8988T (cell line): ENCODE measurements at places on chromosomes 2 and 18.

- DNase-seq = no peak
Observed at GRCh38 chr2:210198326-210198725, 26.9 kb downstream of the ACADL start.

DNA sequence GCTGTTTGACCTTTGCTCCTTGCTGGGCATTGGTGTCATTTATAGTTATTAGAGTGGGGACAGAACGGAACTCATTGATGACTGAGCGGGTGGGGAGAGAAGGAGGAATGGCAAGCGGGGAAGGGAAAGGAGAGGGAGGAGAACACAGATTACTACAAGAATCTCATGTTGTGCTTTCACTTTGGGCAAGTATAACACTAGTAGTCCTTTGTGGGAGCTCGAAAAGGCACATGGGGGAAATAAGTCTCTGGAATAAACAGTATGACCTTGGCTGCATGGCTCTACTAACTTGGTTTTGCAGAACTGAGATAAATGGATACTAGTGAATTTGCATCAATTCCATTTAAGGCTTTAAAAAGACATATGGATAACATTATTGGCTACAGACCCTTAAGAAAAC lies 161.7 kb upstream of the NABP1 start:
- DNase-seq = no peak

DNA sequence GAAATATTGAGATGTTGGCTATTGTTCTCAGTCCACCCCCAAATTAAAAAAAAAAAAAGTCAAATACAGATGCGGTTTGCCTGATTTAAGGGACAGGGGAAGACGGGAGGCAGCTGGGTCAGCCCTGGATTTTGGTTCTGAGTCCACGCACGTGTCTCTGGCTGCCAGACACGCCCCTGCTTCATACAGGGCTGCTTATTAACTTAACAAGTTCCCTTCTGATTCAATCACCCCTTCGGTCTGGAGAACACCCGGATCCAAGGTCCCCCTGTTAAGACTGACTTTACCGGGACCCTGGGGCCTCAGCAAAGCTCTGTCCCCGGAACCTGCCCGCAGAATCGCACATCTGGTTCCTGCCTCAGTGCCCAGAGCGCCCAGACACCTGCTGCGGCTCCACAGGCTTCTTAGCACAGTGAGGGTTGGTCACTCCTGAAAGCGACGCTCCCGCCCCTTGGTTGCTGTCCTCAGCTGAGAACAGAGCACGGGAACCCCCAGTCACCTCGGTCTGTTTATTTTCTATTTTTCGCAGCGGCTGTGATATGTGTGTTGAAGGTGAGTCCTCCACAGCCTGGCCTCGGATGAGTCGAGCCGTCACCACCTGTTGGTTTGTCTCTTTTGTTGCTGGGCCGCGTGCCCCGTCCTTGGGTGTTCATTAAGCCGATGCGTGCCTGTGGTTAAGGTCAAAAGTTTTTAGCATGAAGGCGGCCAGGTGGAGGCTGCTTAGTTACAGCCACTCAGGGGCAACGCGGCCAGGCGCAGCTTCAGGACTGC lies 57.2 kb downstream of the RTP5 start:
- no peak for DNase-seq

DNA sequence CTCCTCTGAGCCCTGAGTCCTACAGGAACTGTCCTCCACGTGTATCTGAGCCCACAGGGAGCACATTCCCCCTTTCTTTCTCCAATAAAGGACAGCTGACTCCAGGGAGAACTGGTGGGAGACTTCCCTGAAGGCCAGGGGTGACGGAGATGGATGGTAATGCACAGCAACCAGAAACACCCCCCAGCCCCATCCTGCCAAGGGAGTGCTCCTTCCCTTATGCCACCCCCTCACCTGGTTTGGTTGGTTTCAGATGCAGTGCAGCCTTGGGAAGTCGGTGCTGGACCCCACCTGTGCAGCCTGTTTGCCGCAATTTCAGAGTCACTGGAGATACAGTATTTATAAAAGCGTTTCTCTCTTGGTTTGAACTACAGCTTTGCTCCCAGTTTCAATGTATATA lies 24.0 kb downstream of the GPR55 start:
- DNase-seq = no peak

DNA sequence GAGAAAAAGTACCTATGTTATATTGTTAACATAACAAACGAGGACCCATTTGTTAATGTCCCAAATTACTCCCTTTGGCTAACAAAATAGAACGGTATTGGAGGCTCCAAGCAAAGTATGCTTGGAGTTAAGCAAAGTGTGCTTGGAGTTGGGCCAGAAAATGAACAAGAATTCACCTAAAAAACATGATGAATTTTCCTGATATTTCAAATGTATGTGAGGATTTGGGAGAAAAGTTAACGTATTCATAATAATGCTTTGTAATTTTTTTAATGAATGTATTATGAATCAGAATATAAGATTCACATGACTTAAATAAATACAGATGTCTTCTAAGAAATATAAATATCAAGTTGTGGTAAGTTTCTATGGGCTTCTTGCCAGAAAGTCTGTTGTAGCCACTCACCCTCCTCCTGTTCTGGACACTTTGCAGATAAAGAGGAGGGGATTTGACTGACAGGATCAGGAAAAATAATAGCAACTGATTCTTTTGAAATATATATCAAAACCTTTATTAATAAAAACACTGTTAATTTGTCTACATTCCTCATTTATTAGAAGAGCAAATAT lies 423.7 kb upstream of the MMADHC start:
- DNase-seq = no peak

DNA sequence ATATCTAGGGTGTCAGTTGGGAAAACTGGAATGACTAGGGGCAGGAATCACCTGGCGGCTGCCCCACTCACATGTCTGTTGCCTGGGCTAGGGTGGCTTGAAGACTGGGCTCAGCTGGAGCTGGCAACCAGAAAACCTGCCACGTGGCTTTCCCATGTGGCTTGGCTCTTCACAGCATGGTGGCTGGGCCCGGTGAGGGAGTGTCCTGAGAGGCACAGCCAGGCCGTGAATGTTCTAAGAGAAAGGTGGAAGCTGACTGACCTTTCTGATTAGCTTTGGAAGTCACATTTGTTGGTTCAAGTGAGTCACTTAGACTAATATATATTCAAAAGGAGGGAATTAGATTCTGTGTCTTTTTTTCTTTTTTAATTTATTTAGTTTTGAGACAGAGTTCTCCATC lies 22.7 kb downstream of the SP5 start:
- DNase-seq = no peak

DNA sequence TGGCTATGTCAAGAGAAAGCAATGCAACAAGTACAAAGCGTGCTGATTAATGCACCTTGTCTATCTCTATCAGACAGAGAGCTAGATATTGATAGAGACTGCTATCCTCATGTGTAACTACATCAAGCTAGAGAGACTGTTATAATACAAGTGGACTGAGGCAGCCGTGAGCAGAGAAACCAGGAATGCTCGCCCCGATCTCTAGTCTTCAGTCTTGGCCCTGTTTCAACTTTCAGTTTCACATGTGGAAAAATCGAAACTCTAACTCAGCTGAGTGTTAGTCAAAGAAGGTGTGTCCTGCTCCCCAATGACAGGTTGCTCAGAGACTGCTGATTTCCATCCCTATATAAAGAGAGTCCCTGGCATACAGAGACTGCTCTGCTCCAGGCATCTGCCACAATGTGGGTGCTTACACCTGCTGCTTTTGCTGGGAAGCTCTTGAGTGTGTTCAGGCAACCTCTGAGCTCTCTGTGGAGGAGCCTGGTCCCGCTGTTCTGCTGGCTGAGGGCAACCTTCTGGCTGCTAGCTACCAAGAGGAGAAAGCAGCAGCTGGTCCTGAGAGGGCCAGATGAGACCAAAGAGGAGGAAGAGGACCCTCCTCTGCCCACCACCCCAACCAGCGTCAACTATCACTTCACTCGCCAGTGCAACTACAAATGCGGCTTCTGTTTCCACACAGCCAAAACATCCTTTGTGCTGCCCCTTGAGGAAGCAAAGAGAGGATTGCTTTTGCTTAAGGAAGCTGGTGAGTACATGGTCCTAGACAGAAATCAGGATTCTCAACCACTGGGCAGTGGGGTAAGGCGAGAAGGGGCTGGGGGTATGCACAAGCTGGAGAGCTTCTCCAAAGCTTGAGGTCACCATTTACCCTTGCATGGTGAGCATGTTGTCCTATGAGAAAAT lies at the start of gene RSAD2:
RSAD2 (plus strand) TSS at position 376 of the 903 bp plus-strand sequence; CDS start at position 400, 24 bp downstream.
- no peak for DNase-seq
